ENCODE measurements at places on chromosomes 5 and 9.

DNA sequence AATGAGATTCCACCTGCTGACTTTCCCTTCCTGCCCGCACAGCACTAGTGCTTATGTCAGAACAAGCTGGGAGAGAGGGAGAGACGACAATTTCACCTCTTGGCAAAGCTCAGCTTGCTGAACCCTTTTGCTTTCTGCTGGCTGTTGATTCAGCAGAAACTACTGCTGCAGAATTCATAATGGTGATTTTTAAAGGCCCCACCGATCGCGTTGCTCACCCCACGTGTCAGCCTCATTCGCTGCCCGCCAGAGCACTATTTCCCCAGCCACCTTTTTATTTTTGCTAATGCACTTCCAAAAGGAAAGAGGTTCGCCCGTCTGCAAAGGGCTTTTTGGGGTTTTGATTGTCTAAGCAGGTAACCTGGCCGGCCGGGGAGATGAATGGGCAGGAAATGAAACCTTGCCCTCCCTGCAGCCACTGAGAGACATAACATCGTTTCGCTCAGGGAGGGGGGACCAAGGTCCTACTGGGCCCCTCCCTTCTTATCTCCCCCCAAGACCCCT, 1.3 kb downstream of the PPP2R2B start:
- DNase-seq, result no peak

- no peak for DNase-seq
Measured at GRCh38 chr9:70439991-70440706, 25.7 kb upstream of the KLF9 start.

GRCh38 chr9:70816891-70817290, 304.5 kb downstream of the TRPM3 start:
- DNase-seq, result no peak

DNA sequence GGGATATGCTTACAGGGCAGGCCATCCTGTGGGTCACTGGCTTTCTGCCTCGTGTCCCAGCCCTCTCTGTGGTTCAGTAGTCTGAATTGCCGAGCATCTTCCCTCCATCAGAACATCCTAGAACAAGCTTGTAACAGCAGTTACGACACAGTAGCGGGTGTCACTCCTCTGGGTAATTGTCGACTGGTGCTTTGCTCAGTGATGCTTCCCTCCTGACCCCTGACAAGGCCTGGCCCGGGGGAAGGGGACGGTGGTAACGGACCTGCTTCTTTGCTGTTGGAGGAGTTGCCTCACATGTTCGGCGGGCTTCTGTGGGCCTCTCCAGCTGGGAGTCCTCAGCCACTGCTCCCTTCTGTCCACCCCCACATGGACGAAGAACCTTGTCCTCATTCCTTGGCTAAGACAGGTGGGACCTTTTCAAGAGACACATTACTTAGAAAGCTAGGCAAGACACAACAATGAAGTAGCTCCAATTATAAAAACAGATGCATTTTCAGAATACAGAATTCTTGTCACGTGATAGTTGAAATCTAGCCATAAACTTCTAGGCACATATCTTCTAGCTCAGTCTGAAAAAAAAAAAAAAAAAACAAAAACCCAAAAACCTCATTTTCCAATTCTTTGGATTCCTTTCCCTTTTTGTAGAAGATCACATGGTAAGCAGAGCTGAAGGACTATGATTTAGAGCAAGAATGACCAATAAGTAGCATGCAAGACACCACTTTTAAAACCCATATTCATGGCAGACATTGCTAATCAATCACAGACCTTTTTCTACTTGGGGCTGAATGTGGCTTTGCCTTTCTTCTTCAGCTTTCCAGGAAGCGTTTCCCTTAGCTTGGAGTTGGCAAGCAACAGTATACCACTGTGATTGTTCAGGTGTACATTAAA, 25.0 kb downstream of the HMCN2 start:
- no peak for DNase-seq

DNA sequence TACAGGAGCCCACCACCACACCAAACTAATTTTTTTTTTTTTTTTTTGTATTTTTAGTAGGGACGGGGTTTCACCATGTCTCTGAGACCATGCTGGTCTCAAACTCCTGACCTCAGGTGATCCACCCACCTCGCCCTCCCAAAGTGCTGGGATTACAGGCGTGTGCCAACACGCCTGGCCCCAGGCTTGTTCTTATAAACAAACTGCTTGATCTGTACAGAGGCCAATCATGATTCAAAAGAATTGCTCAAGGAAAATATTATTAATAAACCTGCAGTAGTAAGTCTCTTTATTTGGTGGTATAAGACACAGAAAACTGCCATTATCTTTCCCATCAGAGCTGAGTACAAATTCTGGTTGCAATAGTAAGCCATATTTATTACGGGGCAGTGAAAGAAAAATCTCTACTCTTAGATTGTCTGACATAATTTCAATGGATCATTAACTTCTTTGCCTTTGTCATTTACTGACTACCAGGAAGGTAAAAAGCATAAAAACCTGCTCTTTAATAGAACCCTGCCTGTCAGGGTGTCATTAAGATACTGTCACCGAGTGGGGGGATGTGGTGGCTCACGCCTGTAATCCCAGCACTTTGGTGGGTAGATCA, 33.3 kb downstream of the RASEF start:
- no peak for DNase-seq

GRCh38 chr9:38058452-38059232, 10.4 kb downstream of the SHB start:
- no peak for DNase-seq

DNA sequence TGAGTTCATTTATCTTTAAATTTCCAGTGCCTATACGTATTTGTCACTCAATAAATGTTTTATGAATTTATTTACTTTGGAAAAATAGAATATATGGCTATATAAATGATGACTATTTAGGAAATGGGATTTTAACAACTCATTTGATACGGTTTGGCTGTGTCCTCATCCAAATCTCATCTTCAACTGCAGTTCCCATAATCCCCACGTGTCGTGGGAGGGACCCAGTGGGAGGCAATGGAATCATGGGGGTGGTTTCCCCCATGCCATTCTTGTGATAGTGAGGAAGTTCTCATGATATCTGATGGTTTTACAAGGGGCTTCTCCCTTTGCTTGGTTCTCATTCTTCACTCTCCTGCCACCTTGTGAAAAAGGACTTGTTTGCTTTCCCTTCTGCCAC, 187.6 kb upstream of the EFNA5 start:
- no peak for DNase-seq

DNA sequence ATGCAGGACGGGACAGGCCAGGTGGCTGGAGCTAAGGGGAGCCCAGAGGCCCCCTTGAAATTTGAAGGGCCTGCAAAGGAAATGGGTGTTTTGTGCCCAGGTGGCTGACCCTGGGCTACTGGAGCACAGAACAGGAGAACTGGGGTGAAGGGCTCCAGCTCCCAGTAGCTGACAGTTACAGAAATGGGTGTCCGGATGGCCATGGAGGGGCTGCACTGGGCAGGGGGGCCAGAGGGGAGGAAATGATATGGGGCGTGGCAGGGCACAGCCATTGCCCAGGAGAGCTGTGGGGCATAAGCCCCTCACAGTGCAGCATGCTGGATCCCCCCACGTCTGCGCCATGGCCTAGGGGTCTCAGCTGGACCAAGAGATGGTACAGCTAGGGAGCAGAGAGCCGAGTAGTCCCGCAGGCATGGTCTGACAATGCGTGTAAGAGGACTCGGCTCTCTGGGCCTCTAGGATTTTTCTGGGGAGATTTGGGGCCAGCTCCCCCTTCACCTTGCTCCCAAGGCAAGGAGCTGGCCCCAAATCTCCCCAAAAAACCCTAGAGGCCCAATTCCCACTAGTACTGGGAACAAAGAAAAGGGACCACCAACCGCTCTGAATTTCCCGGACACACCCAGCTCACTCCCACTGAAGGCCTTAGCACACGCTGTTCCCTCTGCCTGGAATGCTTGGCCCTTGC, 7.9 kb upstream of the CARD19 start:
- DNase-seq, result no peak

DNA sequence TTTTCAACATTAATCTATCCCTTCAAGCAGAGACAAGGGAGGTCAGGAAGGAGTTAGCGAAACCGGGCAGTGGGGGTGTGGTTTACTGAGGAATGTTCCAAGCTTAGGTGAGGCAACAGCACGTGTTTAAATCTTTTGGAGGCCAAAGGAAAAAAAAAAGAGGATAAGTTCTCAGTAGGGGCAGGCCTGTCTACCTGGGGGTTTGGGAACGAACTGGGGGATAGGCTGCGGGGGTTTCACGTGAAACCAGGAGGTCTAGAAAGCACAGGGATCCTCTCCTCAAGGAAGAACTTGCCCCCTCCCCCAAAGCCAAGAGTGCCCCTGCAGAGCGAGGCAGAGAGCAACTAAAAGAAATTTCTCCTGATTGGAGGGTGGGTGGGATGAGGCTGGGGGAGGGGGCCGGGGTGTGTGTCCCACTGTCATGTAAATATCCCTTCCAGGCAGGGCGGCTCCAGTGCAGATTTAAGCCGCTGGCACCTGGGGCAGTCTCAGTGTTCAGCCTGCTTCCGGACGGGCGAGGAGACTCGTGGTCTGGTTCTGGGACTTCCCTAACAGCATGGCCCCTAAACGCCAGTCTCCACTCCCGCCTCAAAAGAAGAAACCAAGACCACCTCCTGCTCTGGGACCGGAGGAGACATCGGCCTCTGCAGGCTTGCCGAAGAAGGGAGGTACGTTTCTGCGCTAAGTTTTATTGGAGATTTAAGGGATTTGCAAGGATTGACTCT, 5.5 kb upstream of the SET start:
- no peak for DNase-seq

DNA sequence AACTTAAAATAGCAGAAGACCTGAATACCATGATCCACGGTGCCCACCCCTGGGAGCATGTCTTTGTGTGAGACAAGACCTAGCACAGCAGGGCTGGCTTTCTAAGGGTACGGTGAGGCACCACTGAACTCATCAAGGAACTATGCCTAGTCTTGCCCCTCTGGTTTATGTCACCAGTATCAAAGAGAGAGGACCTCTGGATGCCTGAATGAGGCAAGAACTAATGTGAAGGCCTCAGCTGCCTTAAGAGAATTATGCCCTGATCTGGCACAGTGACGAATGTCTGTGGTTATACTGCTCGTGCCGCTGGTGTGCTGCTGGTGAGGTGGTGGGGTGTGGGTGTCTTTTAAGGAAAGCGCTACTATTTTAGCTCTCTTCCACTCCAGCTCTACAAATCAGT, 23.0 kb downstream of the NREP start:
- DNase-seq, result no peak

- DNase-seq, result no peak
Measured at GRCh38 chr5:170327829-170328228, 30.3 kb upstream of the LCP2 start.

- DNase-seq, result no peak
Measured at GRCh38 chr9:70392189-70392588, 22.3 kb downstream of the KLF9 start.

Data from T-helper 22 cell (primary cell).